ENCODE measurements at places on chromosomes 6 and 20.
A peak's percentile ranks its signal among the peaks of the same experiment; 100 is the strongest.

- no peak for DNase-seq
Observed at GRCh38 chr6:361411-362132, 30.0 kb upstream of the IRF4 start.

- no peak for DNase-seq
Observed at GRCh38 chr20:8946036-8946940, 122.6 kb upstream of the PLCB4 start.

GRCh38 chr6:52595000-52595795 lies 18.3 kb upstream of the TRAM2 start:
- DNase-seq, result no peak

GRCh38 chr6:156880913-156881312 lies 103.7 kb downstream of the ARID1B start:
- no peak for DNase-seq

- no peak for DNase-seq
Observed at GRCh38 chr6:1878330-1878729, 268.6 kb downstream of the FOXC1 start.

GRCh38 chr6:69584913-69585729 lies 211.7 kb downstream of the LMBRD1 start:
- peak; percentile 22 for DNase-seq

- DNase-seq, result no peak
Observed at GRCh38 chr6:71187141-71187540, 101.5 kb upstream of the OGFRL1 start.

DNA sequence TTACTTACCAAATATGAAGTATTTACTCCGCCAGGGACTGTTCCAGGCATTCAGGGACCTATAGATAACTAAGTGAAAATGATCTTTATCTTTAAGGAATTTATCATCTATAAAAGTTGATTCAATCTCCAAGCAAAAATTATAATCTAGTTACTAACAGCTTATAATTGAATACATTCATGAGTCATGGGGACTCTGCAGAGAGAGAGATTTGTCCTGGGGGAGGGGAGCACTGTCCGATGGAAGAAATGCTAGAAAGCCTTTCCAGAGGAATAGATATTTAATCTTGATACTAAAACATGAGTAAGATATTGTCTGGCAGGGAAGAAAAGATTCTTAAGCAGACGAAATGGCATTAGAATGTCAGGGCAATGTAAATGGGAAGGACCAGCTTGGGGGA lies 139.3 kb downstream of the CD164 start:
- DNase-seq, result no peak

DNA sequence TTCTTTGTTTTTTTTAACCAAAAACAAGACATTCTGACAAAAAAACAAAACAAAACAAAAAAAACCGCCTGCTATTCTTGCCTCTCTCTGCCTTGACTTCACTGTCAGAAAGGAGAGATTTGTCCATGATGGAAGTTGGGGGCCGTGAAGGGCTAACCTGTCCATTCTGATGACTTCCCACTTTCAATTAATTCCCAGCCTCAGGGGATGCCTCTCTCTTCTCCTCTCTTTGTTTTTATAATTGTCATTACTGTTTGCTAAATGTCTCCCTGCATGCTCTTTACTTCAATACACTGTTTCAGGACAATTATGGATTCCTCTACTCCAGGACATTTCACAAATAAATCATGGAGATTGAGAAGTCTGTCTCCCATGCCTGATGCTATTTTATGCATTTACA lies 130.5 kb upstream of the CNR1 start:
- DNase-seq, result no peak

- no peak for DNase-seq
Observed at GRCh38 chr20:52684905-52685304, 287.3 kb upstream of the TSHZ2 start.

GRCh38 chr6:13877051-13877450 lies 47.7 kb upstream of the RNF182 start:
- no peak for DNase-seq

- no peak for DNase-seq
Observed at GRCh38 chr20:17836303-17836861, 132.2 kb downstream of the SNX5 start.

GRCh38 chr20:63473555-63474449 lies 1.3 kb upstream of the KCNQ2 start:
- no peak for DNase-seq

DNA sequence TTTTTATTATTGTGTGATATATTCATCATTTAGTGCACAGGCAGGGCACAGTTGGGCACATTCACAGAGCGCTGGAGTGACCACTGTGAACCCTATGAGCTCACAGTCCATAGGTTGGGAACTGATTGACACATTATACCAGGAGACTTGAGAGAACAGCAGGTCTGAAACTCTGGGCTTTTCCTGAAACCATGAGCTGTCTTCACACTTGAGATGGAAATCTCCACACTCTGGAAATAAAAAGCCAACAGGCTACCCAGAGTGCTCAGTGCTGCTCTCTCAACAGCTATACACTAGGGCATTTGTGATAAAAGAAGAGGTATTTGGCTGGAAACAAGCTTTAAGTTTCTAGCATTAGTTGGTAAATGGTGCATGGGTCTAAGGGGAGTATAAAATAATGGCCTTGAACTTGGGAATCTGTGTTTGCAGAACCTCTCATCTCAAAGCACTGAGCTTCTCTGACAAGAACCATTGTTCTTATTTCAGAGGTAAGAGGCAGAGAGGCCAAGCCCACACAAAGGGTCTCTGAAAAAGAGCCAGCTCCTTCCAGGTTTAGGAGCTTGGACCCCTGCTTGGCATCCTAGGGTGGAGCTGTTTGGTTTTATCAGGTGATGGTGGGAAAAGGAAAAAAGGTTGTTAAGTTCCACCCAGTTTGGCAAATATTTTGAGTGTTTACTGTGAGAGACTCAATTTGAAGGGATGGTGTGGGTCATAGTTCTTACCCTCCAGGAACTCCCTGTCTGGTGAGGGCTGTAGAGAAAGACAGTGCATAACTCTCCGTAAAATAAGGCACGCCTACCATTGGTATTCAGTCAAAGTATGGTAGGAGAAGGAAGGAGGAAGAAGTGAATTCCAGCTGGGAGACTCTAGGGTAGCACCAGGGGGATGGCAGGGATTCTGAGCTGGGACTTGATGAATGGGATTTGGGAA lies 14.5 kb downstream of the CHMP4B start:
- no peak for DNase-seq

DNA sequence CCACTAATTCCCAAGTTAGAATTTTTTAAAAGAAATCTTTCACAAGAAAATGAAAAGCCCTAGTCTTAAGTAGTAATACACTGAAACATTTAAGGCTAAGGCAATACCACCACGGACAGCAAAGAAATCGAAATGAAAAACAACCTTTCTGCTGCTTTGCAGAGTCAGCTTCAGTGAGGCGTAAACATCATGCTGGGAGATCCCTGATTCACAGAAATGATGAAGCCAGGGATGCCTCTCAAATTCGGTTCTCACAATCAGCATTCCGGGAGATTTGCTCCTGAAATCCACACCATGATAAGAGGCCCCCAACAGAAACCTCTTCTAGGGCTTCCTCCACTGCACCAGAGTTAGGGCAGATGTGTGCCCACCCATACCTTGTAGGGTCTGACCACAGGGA lies 18.6 kb downstream of the RRBP1 start:
- no peak for DNase-seq

DNA sequence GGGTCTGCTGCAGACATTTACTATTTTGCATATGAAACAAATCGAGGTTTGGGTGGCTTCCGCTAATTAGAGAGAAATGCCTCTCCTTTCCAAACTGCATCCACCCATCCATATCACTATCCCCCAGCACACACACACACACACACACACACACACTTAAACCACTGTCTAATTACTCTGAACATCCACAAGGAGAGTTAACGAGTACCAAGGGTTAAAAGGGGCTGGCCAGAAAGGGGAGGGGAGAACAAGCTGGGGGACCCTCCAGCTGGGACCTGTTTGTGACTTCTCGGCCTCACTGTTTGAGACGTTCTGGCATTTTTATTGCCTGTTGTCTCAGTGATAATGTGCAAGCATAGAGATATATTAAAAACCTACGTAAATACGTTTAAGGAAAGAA lies 261.2 kb downstream of the FOXC1 start:
- DNase-seq, result no peak

GRCh38 chr6:3382326-3383279 lies 74.2 kb downstream of the SLC22A23 start:
- no peak for DNase-seq

GRCh38 chr6:157669747-157670216 lies 153.3 kb upstream of the SNX9 start:
- no peak for DNase-seq

DNA sequence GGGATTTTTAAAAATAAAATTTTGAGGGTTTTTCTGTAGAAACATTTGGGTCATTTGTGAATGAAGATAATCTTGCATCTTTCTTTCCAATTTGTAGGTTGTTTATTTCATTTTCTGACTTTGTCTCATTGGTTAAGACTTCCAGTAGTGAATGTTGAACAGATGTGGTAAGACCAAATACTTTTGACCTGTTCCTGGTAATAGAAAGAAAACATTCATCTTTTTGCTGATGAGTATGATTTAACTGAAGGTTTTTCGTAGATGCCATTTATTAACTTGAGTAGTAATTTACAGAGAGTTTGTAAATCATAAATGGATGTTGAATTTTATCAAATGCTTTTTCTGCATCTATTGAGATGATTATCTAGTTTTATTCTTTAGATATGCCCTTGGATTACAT lies 416.1 kb upstream of the CITED2 start:
- no peak for DNase-seq

GRCh38 chr20:37955511-37955910 lies 52.6 kb downstream of the VSTM2L start:
- DNase-seq, result no peak

- no peak for DNase-seq
Observed at GRCh38 chr6:5894357-5894756, 112.4 kb downstream of the NRN1 start.

- DNase-seq, result no peak
Observed at GRCh38 chr6:3743541-3743940, 8.0 kb downstream of the PXDC1 start.

GRCh38 chr20:10338426-10339180 lies 95.4 kb downstream of the MKKS start:
- no peak for DNase-seq

GRCh38 chr6:106913676-106914280 lies 60.8 kb downstream of the CD24 start:
- DNase-seq, result peak; percentile 15

- no peak for DNase-seq
Observed at GRCh38 chr6:47267301-47267700, 42.4 kb downstream of the TNFRSF21 start.

GRCh38 chr20:58519940-58520712 lies 4.9 kb upstream of the APCDD1L start:
- no peak for DNase-seq
